ENCODE measurements at places on chromosomes 1 and 21.

GRCh38 chr1:2288816-2289536 is 60.9 kb downstream of the SKI start:
- no peak for DNase-seq

DNA sequence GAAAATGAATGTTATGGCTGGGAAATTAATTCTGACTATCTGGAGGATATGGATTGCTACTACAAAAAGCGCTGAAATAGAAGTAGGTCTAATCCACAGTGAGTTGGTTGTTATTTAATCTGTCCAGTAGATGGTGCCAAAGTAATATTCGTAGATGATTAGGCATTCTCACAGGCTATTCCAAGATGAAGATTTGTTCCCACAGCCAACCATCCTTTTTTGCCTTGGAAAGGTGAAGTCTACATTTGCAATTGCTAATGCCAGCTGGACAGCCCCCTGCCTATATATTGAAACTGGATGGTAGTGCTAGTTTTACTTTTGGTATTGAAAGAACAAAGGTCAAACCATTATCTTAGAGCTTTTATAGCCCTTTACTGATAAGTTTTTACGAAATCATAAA is 43.8 kb downstream of the RBM11 start:
- peak; percentile 48 for DNase-seq

- DNase-seq, result no peak
Observed at GRCh38 chr1:169680377-169681019, 30.9 kb downstream of the SELL start.

DNA sequence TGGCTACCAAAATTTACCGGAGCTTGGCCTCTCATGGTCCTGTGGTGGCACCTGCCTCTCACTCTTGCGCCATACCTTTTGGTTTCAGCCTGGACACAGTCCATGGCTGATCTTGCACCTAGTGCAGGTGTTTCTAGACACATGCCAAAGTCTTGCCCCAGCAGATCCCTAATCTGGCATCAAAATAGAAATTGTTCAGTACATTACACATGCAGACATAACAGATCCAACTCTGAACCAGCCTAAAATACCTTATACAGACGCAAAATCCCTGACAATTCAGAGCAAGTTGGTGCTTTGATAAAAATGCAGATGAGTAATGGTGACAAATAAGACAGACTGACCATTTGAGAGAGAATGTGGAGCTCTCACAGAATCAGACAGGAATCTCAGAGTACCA is 44.1 kb downstream of the NGF start:
- peak; percentile 36 for DNase-seq

- DNase-seq, result no peak
Observed at GRCh38 chr1:54302951-54303843, 103.0 kb downstream of the SSBP3 start.

DNA sequence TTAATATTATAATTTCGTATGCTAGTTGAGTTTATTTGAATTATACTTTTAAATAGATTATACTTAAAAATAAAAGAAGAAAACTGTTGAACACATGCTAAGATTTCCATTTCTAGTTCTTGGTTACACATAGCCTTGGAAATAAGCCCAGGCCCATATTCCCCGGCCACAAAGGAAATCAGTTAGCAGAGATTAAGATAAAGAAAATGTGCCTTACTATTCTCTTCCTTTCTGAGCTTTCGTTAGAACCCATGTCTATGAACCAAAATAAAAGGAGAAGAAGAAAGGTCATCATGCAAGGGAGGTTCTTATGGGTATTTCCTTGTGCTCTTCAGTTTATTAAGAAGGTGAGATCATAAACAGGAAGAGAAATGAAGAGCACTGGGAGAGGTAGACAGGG is 32.3 kb upstream of the CRP start:
- no peak for DNase-seq

DNA sequence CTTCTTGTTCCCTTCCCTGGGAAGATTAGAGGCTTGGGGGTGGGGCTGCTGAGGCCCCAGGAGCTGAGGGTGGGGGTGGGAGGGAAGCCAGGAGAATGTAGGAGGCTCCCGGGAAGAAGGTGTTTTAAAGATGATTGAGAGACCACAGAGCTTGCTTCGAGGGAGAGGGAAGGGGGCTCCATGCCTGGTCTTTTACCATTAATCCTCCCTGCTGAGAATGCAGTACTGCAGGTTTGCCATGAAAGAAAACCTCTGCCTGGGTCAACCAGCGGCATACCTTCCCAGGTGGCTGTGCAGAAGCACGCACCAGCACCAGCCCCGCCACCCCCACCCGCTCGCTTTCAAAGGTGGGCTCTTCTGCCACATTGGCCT is 15.4 kb downstream of the ABCA4 start:
- DNase-seq, result no peak

GRCh38 chr1:4600615-4601460 is 53.6 kb upstream of the AJAP1 start:
- DNase-seq, result no peak

- DNase-seq, result peak; percentile 90
Observed at GRCh38 chr1:77473690-77474089, 191.9 kb downstream of the AK5 start.

GRCh38 chr1:100526894-100527293 is 11.0 kb upstream of the GPR88 start:
- no peak for DNase-seq

DNA sequence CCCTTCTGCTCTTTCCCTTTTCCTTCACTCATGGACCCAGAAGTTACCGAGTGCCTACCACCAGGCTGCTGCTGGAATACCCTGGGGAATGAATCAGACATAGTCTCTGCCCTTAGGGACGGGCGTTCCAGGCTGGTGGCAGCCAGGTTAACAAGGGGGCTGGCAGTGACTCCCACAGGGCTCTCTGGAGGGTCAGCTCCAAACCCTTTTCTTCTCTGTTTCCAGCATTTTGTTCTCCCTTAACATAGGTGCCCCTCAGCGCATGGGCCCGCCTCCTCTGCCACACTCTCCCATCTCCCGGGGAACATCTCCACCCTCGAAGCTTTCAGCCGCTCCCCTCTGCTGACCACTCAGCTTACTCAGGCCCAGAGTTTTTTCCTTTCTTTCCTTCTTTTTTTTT is 62.9 kb upstream of the LRP8 start:
- DNase-seq, result no peak

- DNase-seq, result peak; percentile 81
Observed at GRCh38 chr1:27122652-27123051, 32.3 kb downstream of the SLC9A1 start.

DNA sequence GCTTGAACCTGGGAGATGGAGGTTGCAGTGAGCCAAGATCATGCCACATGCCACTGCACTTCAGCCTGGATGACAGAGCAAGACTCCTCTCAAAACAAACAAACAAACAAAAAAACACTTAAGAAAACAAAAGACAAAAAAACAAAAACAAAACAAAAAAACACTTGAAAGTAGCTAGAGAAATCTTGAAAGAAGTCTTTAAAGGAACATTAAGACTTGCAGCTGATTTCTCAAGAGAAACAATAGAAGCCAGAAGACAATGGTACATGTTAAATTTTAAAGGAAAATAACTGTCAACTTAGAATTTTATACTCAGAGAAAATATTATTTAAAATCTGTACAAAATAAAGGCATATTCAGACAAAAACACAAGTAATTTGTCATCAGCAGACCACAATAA is 71.3 kb downstream of the HLX start:
- DNase-seq, result peak; percentile 35

DNA sequence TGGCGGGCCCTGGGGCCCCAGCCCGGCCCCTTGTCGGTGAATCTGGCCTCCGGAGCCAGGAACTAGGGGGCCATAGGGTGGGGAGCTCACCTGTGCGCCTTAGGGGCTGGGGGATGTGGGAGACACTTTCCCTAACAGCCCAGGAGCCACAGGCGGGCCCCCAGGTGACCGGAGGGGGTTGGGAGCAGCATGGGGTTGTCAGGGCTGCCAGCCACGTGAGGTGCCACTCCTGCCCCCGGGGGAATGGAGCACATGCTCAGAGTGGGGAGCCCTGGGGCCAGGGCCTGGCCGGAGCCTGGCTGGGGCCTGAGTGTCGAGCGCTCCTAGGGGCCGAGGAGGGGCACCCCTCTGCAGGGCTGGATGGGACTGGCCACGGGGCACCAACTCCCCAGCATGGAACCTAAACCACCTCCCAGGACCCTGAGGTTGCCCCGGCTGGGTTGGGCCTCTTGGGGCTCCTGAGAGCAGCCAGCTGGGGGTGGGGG is 19.9 kb downstream of the PRXL2B start:
- DNase-seq, result no peak

- no peak for DNase-seq
Observed at GRCh38 chr1:211484755-211485479, 7.0 kb downstream of the RD3 start.

GRCh38 chr1:172460887-172461315 is 17.0 kb upstream of the PIGC start:
- DNase-seq, result no peak

DNA sequence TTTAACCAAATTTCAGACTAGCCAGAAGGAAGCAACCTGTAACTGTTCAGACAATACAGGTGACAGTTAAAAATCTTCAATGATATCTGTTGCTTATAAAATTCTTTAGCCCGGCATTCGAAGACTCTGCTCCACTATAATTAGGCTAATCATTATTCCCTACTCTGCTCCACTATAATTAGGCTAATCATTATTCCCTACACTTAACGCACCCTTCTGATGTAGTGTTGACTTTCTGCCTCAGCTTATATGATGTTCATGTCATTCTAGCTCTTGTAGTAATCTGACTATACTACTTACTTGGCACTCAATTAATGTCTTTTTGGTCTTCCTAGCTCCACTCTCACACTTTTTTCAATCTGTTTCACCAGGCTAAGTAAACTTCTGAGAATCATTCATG is 13.3 kb downstream of the TESK2 start:
- DNase-seq, result no peak

- peak; percentile 45 for DNase-seq
Observed at GRCh38 chr1:2300004-2300771, 72.1 kb downstream of the SKI start.

- DNase-seq, result no peak
Observed at GRCh38 chr1:30787856-30788495, 30.4 kb upstream of the LAPTM5 start.

DNA sequence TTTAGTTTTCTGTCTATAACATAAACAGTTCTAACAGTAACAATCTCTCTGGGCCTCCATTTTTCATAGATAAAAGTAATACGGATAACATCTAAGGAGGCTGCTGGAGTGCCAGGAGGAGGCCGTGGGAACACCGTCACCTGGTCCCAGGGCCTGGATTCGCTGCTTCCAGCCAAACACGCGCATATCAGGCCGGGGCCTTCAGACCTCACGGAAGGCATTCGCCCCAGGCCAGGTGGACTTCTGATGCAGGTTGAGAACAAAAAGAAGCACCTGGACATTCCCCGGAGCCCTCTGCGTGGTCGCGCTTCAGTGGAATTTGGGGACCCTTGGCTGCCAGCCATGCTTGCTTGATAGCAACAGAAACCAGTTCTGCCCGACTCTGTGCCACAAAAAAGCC is 113.1 kb upstream of the GUCA2B start:
- DNase-seq, result no peak

DNA sequence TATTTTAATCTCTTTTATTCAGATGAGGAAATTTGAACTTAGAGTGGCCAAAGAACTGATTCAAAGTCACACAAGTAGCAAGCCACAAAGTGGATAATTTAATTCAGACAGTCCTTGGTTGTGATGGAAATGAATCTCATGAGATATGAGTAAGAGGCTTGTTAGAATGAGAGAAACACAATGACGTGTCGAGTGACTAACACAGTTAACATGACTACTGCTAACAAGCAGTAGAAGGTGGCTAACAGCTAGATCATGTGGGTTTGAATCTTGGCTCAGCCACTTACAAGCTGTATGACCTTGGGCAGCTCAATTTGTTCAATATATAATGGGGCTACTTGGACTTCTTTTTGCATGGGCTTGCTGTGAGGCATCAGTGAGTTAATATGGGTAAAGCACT is 104.5 kb upstream of the LMO4 start:
- DNase-seq, result peak; percentile 98

DNA sequence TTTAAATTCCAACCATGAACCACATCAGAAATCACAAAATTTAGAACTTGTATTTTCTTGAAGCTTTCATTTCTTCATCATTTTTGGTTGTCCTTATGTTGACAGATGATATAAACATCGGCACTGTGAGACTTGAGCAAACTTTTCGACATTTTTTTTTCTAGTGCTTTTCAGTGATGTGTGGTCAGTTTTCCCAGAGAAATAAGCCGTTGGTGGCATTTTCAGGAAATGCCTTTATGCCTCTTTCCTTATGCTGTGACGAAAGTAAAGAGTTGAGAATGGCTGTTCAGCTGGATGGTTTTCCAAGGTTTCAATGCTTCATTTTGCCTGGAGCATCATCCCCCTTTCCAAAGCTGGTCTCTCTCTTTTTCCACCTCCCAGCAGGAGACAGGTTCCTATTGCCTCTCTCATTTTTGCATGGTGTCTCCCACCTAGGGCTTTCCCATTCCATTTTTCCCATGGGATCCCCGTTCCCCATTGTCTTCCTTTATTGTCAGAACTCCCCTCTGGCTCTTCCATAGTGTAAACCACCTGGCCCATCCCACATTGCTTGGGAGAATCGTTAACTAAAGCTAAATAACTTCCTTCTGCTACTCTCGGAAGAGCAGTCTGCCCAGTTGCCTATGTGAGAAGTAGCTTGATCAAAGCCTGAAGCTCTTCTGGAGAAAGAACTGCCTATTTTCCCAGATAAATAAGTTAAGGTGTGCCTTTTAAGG is 61.4 kb upstream of the DYNLT5 start:
- DNase-seq, result no peak

DNA sequence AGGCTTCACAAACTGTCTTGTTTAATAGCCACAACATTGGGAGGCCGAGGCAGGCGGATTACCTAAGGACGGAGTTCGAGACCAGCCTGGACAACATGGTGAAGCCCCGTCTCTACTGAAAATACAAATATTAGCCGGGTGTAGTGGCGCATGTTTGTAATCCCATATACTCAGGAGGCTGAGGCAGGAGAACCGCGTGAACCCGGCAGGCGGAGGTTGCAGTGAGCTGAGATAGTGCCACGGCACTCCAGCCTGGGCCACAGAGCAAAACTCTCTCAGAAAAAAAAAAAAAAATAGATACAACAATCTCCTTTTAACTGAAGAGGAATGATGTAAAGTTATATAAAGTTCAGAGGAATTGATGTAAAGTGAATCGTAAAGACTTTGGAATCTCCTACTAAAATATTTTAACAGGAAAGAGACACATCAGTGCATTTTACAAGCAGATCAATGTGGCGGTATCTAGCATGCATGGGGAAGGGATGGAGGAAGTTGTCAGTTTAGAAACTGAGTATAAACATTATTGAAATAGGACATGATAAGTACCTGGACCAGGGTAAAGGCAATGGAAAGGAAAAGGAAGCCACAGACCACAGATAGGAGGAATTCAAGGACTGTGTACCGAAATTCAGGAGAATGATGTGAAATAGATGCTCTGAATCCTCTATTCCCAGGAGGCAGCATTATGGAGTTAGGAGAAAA is 41.5 kb downstream of the PTPRC start:
- no peak for DNase-seq

DNA sequence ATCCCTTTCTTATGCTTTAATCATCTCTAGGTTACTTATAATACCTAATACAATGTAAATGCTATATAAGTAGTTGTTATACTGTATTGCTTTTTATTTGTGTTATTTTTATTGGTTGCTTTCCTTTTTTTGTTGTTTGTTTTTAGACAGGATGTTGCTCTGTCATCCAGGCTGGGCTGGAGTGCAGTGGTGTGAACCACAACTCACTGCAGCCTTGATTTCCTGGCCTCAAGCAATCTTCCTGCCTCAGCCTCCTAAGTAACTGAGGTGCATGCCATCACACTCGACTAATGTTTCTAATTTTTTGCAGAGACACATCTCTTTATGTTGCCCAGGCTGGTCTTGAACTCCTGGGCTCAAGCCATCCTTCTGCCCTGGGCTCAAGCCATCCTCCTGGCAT is 26.9 kb downstream of the KRTAP19-8 start:
- DNase-seq, result no peak
